ENCODE measurements at places on chromosomes 1 and 21.
A peak's percentile ranks its signal among the peaks of the same experiment; 100 is the strongest.

DNA sequence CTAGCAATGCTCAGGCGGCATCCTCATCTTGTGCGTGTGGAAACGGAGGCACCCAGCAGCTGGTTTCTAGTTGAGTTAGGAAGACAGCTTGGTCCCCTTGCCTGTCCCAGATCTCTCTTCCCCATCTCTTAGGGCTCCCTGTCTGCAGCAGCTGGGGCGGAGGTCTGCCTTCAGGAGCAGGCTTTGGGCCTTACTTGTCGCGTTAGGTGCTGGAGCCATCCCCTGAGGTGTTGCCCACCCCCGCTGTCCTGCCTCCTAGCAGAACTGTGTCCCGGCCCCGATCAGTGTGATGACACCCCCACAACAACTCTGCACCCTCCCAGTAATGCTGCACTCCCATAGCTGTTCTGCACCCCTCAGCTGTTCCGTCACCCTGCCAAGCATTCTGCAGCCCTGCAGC lies 40.7 kb downstream of the UMODL1 start:
- DNase-seq: no peak

GRCh38 chr1:27885114-27885528 lies 12.8 kb downstream of the THEMIS2 start:
- DNase-seq: no peak

GRCh38 chr1:201268604-201269151 lies 14.6 kb upstream of the PKP1 start:
- no peak for DNase-seq

DNA sequence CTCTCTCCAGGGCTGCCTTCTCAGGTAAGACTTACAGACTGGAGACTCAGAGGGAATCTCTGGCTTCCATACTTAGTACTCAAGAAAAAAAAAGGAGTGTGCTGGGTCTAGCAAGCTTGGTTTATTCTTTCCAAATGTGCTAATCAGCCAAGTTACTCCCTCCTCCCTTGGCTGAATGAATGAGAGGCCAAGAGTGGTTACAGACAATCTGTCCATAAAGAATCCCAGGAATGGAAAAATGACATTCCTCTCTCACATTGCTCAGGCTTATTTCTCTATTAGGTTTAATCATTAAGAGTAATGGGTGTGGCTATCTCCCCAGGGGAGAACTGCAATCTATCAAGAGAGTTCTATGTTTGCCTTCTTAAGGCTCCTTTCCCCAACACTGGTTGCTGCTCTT lies 547.3 kb upstream of the PLXNA2 start:
- DNase-seq: no peak

- no peak for DNase-seq
Observed at GRCh38 chr1:231776010-231776756, 149.6 kb downstream of the DISC1 start.

DNA sequence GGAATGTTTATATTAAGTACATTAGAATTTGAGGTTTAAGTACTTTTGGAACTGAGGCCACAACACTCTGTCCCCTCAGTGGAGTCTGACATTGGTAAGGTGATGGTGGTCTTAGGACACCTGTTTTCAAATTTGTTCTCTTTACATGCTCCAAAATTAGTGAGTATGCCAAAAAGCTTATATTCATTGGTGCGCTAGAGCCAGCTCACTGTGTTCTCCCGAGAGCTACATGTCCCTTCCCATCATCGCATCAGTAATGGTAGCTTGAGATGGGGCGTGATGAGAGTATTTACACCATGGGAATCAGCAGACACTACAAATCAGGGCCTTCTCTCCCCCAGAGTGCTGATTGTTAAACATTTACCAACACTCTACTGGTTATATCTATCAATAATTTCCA lies 19.5 kb downstream of the ETS2 start:
- DNase-seq: no peak

DNA sequence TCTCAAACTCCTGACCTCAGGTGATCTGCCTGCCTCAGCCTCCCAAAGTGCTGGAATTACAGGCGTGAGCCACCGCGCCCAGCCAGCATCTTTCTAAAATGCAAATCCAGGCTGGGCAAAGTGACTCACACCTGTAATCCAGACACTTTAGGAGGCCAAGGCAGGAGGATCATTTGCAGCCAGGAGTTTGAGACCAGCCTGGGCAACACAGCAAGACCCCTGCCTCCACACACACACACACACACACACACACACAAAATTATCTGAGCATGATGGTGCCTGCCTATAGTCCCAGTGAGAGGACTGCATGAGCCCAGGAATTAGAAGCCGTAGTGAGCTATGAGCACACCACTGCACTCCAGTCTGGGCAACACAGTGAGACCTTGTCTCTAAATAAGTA lies 16.8 kb upstream of the PABPC4 start:
- DNase-seq: no peak

- DNase-seq: no peak
Observed at GRCh38 chr1:201134405-201134804, 7.4 kb upstream of the ASCL5 start.

DNA sequence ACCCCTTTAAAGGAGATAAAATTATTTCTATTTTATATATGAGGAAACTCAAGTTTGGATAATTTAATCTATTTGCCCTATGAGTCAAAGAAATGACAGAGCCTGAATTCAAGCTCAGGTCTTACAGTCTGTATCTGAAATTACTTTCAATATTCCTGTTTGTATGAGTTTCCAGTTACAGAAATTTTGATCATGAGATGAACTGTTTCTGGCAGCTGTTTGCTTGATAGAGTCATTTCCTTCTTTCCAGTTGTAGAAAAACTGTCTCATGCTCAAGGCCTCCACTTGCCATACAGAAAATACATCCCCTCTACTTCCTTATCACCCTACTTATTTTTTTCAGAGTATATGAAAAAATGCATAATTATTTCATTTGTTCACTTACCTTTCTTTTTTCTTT lies 87.6 kb downstream of the PTPRC start:
- no peak for DNase-seq

GRCh38 chr21:28455253-28455600 lies 537.5 kb downstream of the LTN1 start:
- no peak for DNase-seq

- no peak for DNase-seq
Observed at GRCh38 chr1:93820554-93821422, 58.2 kb downstream of the DNTTIP2 start.

- DNase-seq: no peak
Observed at GRCh38 chr1:201719812-201720521, 109.0 kb upstream of the IPO9 start.

- no peak for DNase-seq
Observed at GRCh38 chr1:53321366-53321765, 6.5 kb downstream of the LRP8 start.

- DNase-seq: no peak
Observed at GRCh38 chr1:246136477-246136876, 370.6 kb downstream of the SMYD3 start.

DNA sequence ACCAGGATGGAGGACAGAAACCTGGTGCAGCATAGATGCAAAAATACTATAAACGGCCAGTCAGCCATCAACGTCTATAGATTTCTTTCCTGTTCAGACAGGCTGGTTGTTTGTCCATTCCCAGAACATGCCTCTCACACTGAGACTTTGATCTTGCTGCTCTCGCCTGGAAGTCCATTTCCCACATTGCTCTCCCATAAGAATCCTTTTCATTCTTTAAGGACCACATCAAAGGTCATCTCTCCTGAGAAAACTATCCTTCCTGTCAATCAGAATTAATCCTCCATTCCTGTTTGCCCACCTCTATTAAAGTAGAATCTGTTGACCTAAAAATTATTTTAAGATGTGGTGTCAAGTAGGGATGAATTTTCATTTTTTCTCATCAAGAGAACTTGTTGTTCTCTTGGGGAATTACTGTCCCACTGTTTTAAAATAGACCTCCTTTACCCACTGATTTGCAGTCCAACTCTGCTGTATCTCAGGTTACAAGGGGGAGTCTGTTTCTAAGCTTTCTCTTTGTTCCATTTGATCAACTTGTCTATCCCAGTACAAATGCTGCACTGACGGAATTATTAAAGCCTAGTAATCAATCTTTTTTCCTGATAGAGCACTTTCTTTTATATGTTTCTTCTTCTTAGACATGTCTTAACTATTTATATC lies 172.7 kb downstream of the PATJ start:
- no peak for DNase-seq

- DNase-seq: no peak
Observed at GRCh38 chr1:12748778-12749355, 2.9 kb downstream of the CFAP107 start.

GRCh38 chr1:110205591-110206155 lies 4.4 kb upstream of the KCNC4 start:
- DNase-seq: no peak

DNA sequence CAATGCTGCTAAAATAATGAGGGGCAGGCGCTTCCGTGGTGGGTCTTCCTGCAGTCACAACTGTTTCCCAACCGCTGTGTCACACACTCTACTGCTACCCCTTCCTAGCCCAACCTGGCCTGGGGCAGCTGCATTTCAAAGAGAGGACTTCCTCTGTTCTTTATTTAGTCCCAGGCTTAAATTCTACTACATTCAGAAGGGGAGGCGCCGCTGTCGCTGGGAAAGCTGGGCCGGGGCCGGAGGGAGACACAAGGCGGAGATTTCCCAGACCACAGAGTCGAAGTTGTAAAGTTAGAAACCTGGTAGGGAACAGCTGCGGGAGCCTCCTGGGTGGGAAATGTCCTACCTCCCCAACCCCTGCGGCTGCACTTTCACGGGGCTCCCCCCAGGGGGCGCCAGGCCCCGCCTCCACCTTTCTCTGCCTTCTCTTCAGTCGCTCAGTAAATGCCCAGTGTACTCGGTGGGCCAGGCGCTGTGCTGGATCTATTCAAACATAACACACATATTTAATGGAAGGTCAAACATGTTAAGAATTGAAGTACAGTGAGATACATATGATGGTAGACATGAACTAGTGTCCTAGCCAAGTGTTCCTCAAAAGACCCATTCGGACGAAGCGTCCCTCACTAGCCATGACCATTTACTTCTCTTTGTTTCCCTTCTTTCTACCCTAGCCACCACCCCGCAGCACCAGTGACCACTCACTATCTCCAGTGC lies 23.1 kb downstream of the DYRK3 start:
- peak; percentile 68 for DNase-seq

GRCh38 chr1:117146575-117147340 lies 25.2 kb upstream of the TRIM45 start:
- no peak for DNase-seq

- no peak for DNase-seq
Observed at GRCh38 chr1:181726320-181727012, 243.1 kb downstream of the CACNA1E start.

- DNase-seq: no peak
Observed at GRCh38 chr21:45630876-45631275, 12.6 kb upstream of the PCBP3 start.

- no peak for DNase-seq
Observed at GRCh38 chr1:116666187-116667077, 1.1 kb downstream of the IGSF3 start.

DNA sequence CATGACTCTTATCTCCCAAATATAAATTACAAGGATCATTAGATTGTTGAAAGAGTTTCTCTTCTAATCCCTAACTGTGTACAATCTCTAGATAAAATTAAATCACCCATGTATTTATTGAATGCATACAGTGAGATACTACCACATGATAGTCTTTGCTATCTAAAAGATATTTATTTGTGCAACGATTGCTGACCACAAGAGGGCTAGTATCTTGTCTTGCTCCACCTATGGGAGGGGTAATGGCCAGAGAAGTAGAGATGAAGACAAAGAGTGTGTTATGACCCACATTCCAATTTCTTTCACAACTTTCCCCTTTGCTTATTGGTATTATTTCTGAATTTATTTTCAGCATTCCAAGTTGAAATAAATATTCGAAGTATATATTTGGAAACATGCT lies 13.7 kb downstream of the PYHIN1 start:
- DNase-seq: no peak

DNA sequence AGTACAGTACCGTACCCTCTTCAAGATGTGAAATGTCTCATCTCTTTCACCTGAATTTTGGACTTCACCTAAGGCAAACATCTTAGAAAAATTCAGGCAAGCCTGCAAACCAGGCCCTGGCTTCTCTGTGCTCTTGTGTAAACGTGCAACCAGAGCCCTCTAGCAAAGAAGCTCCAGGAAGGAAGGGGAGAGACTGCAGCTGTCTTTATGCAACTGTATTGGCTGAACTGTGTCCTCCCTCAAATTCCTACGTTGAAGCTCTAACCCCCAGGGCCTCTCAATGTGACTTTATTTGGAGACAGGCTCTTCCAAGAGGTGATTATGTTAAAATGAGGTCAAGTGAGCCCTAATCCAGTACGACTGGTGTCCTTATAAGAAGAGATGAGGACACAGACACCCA lies 60.3 kb downstream of the SLC45A1 start:
- DNase-seq: no peak

DNA sequence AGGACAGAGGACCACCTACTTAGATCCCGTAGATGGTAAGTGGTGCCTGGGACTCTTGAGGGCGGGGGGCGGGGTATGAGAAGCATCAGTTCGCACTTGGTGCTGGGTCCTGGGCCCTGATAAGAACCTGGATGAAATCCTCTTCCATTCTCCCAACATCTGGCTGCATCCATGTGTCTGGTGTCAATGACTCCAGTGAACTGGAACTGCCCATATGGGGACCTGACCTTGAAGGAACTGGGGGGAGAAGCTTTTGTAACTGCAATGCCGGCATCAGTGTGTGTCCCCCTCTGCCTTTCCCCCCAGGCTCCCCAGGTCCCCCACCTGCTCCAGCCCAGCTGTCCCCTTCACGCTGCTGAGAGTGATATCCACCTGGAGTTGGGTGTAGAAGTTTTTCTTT lies 49.7 kb upstream of the EPB41 start:
- DNase-seq: no peak

DNA sequence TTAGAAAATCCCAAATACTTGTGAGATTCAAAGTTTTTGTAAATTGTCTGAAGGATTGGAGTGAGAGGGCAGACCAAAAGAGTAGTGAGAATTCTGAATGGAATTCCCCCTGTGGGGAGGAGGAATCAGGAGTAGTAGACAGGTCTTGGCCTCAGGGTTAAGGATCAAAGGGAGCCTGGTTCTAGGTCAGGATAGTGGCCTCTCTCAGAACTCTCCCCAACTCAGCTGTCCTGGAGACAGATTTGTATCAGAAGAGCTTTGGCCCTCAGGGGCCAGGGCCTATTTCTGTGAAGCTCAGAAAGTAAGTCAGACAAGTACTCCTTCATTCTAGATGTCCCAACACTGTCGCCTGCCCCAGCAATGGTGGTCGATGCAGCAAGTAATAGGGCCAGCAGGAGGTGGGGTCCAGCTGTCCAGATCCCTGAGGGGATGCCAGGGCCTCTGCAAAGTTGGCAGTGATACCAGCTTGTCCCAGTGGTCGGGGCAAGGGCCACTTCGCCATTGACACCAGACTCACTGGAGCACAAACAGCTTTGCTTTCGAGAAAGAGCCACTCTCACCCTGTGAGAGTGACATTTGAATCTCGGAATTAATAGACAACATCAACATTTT lies 115.2 kb downstream of the SLC25A24 start:
- DNase-seq: no peak

Measured in memory B cell (primary cell).